H4 (cell line): ENCODE measurements at places on chromosomes 1 and 21. TPM values are rescaled to one million over a fixed set of nuclear protein-coding genes. Genes with fewer than 3 reads are reported as not detected.

DNA sequence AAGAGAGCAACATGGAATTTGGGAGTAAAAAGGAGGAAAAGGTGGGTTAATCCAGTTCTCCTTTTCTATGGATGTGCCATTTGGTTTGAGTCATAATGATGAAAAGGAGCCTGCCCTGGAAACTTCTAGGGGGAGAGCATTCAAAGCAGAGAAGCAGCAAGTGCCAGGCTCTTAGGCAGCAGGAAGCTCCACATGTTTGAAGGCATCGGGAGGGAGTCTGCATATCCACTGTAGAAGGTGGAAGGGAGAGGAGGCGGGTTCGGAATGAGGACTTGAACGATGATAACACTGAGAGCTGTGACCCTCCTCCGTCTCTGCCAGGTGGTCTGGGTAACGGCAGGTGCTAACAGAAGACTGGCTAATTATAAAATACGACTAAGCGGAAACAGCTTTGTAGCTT, 128.2 kb downstream of the RYR2 start:
- no peak for DNase-seq

CCDC190 gene
- not detected in 2 replicates for total RNA-seq

SARS1 gene
- total RNA-seq: 227 and 230 TPM in 2 replicates

GRCh38 chr1:107883562-107883961, 81.4 kb downstream of the VAV3 start:
- DNase-seq: no peak

GRCh38 chr21:42063191-42063570, 7.9 kb upstream of the UMODL1 start:
- DNase-seq: no peak
